Naive B cell (primary cell): ENCODE measurements at places on chromosomes 4 and X. TPM values are rescaled to one million over a fixed set of nuclear protein-coding genes. Genes with fewer than 3 reads are reported as not detected.

GRCh38 chr4:5660185-5660584, 48.2 kb downstream of the EVC2 start:
- no peak for DNase-seq

DNA sequence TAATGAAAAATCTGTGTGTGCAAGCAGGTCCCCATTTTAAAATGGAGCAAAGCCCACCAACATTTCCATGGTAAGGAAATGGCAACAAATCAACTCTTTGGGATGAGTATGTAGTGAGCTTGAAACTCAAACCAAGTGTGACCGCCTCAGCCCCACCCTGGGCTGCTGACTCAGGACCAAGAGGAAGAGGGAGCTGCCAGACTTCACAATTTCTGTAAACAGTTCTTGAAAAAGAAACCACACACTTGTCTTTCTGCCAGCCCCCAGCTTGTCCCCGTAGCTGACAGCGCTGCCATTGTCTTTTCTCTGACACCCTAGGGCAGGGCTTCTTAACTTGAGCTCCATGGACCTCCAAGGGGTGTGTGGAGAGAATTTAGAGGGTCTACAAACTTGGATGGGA, 10.3 kb downstream of the RTL5 start:
- DNase-seq, result no peak

- DNase-seq, result no peak
Observed at GRCh38 chr4:84952004-84952403, 14.5 kb downstream of the WDFY3 start.

DNA sequence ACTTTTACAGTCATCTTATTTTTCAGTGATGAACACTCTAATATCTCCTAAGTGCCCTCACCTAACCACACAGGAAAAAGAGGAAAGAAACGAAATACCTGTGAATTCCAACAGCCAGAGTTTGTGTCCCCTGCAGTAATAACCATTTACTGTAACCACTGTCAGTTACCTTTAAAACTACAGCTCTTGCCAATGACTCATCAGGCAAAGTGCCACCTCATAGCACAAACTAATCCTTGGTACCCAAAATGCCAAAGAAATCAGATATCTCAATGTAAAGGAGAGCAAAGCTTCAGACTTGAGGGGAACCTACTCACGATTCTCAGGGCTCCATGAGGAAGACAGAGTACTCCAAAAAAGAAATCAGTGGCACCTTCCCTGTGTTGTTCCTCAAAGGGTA, 146.5 kb downstream of the NDST3 start:
- no peak for DNase-seq

DNA sequence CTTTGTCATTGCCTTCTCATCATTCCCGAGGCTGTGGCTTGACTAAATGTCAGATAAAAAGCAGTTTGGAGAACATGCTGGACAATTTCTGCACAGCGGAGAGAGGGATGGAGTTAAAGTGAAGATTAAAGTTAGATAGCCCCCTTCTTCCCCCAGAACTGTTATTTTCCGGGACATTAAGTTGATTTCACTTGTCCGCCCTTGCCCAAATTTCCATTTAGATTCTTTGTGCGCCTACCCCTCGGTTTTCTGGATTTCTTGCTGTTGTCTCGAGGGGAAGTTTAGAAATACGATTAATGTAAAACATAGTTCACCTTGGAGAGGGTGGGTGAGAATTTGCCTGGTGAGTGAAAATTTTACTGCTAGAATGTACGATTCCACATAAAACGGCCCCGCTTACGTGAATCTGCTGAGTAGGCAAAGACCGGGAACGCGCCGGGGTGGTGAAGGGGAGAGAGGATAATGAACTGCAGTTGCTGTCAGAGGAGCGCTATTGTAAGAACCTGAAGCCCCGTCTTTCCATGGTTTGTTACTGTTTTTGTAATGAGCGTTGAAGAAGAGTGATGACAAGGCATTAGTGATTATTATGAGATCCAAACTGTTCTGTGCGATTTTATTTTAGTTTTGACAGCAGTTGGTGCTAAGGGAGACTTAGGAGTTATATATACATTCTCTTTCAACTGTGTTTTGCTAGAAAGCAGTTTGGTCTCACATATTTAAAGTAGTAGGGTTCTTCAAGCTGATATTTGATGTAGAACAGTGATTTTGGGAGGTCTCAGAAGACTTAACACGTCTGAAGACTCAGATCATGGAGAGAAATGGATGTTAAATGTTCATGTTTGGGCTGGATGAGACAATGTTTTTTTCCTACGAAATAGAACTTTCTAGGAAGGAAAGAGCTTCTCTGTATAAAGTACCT, 73.0 kb downstream of the AFF1 start:
- no peak for DNase-seq

ABCG2 gene
- polyA plus RNA-seq, result not detected

CT55 gene
- not detected for polyA plus RNA-seq

ARMCX1 gene
- 0.25 TPM for polyA plus RNA-seq

RTL3 gene
- polyA plus RNA-seq, result not detected

SH3D19 gene
- not detected for polyA plus RNA-seq
